ENCODE measurements at places on chromosomes 12 and 14.

- no peak for DNase-seq
Measured at GRCh38 chr14:33636716-33637115, 314.2 kb downstream of the EGLN3 start.

GRCh38 chr12:34339922-34340321, 317.6 kb downstream of the ALG10 start:
- DNase-seq = no peak

DNA sequence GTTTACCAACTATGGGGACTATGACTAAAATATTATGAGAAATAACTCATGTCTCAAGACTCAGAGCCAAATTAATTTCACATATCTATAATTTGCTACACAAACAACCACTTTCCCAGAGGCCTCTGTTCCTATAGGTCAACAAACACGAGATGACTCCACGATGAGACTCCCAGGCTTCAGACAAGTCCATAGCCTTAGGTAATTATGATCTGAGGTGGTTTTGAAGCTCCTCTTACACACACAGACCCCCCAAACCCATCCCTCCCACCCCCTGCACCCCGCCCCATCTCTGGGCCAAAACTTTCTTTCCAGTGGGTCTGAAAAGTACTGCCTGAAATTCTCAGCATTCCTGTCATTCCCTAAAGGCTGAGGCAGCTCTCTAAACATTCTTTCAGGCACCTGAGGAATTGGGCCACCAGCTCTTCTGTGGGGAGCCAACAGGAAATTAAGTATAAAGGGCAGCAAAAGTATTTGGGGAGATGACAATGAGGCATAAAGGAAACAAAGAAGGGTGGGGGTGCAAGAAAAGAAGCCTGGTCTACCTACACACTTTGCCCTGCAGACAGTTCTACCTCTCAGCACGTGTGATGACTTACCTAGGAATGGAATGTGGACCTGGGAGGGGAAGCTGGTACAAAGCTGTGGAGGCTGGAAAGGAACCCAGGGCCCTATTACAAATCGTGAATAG, 143.6 kb downstream of the PAWR start:
- DNase-seq = no peak

DNA sequence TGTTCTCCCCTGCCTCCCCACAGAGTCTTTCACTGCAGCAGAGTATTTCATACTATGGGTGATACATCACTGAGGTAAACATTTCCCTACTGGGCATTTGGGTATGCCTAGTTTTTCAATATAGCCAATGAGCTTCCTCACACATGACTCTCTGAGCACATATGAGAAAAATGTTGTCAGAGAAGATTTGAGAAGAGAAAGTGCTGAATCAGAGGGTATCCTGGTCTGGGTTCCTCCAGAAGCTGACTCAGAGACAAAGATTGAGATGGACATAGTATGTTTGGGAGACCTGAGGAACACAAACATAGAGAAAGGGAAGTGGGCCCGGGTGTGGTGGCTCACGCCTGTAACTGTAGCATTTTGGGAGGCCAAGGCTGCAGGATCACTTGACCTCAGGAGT, 12.6 kb downstream of the SLC8B1 start:
- DNase-seq = no peak

- DNase-seq = no peak
Measured at GRCh38 chr14:56862836-56863235, 52.6 kb upstream of the OTX2 start.

- DNase-seq = no peak
Measured at GRCh38 chr12:57893431-57894353, 47.2 kb upstream of the CTDSP2 start.

DNA sequence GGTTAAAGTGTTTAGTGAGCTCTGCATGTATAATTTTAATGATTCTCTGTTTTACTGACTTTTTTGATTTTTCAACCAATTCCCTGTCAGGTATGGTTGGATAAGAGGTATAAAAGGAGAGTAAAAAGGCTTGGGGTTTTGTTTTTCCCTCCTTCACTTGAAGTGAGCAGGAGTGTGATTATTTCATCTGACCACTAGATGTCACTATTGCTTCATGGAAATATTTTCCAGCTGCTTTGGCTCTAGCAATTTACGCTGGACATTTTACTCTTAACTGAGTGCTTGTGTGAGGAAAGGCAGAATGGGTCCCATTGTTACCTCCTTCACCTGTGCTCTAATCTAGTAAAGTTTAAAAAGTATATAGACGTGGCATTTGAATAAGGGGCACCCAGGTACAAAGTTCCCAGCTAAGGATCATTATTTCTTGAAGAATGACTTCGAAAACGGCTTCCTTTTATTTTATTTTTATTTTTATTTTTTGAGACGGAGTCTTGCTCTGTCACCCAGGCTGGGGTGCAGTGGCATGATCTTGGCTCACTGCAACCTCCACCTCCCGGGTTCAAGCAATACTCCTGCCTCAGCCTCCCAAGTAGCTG, 66.5 kb downstream of the TBC1D30 start:
- no peak for DNase-seq

DNA sequence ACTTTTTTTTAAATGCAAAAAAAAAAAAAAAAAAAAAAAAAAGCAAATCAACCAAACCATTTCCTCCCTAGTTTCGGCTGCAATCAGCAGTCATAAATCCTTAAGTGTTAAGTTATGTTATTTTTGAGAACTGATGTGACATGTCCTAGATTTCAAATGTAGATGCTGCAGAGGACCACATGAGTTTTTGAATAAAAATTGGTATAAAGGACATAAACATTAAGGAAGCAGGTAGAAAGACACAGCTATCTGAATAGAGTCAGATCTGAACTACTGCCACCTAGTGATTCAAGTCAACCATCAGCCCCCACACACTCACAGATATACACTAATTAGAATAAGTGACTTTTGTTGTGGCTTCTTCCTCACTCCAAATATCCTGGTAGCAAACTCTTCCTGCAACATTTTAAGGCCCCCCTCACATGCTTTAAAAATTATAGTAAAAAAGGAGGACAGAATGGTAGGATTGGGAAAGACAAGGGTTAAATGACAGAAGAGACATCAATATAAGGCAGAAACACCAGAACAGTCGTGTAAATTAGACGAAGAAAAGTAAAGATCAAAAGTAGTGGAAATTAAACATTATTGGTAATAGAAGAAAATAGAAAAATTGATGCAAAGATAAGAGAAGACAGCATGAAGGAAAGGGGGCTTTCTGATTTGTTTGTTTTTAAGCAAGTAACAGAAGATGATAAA, 394.5 kb upstream of the ATP2B1 start:
- DNase-seq = no peak

DNA sequence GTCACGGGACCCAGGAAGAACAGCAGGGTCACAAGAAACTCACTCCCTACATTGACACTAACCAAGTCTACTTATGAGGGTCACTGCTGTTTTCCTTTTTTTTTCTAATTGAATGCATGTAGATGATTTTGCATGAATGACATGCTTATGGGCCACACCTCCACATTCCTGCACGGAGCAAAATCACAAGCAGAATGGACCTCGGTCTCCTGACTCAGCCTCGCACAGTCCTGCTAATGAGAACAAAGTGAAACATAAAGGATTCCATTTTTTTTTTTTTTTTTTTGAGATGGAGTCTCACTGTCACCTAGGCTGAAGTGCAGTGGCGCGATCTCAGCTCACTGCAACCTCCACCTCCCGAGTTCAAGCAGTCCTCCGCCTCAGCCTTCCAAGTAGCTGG, 12.3 kb downstream of the SCARB1 start:
- no peak for DNase-seq

DNA sequence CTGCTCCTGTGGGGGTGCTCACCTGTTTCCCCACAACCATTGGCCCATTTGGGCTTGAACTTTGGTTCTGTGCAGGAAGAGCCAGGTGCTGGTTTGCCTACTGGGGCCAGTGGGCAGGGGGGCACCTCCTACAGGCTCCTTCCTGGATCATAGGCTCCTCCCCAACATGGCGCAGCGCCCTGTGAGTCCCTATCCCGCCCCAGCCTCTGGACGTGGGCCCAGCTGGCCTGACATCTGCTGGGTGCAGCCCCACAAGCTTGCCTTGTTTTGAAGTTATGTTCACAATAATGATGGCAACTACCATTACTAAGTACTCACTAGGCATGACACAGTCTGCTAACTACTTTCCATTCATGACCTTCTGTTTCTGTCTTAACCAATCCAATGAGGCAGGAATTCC, 147.8 kb downstream of the RBM19 start:
- no peak for DNase-seq

GRCh38 chr14:24130380-24130716, at the start of gene FITM1:
Gene FITM1 (plus strand): TSS chr14:24130659. CDS start chr14:24131564, 905 bp downstream.
- no peak for DNase-seq

GRCh38 chr12:27966870-27967269, 5.7 kb downstream of the PTHLH start:
- DNase-seq = no peak

- no peak for DNase-seq
Measured at GRCh38 chr14:88352698-88353097, 29.6 kb upstream of the KCNK10 start.

GRCh38 chr12:104790296-104791125, 167.6 kb downstream of the SLC41A2 start:
- peak; percentile 32 for DNase-seq

DNA sequence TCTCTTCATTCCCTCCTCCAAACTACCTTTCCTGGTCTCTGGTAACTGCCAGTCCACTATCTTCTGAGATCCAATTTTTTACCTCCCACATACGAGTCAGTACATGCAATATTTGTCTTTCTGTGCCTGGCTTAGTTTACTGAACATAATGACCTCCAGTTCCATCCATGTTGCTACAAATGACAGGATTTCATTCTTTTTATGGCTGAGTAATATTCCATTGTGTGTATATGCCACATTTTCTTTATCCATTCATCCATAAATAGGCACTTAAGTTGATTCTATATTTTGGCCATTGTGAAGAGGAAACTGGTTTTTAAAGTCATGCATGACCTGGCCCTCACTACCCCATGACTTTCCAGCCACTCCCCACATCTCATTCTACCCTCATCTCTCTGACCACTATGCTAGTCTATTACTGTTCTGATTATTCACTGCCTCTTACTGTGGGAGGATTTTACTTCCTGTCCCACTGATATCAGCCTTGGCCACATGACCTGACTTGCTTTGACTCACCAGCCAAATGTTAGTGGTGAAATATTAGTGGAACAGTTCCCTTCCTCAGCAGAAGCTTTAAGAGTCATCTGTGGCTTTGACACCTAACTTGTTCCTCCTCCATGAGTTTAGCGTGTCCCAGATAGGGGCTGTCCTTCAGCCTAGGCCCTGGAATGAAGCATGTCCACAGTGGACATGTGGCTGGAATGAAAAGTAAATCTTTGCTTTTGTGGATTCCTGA, 52.2 kb downstream of the GOLGA5 start:
- DNase-seq = no peak

GRCh38 chr12:112808156-112808555, 16.6 kb downstream of the RPH3A start:
- DNase-seq = no peak

- DNase-seq = no peak
Measured at GRCh38 chr12:8781381-8782127, 40.9 kb upstream of the A2ML1 start.

DNA sequence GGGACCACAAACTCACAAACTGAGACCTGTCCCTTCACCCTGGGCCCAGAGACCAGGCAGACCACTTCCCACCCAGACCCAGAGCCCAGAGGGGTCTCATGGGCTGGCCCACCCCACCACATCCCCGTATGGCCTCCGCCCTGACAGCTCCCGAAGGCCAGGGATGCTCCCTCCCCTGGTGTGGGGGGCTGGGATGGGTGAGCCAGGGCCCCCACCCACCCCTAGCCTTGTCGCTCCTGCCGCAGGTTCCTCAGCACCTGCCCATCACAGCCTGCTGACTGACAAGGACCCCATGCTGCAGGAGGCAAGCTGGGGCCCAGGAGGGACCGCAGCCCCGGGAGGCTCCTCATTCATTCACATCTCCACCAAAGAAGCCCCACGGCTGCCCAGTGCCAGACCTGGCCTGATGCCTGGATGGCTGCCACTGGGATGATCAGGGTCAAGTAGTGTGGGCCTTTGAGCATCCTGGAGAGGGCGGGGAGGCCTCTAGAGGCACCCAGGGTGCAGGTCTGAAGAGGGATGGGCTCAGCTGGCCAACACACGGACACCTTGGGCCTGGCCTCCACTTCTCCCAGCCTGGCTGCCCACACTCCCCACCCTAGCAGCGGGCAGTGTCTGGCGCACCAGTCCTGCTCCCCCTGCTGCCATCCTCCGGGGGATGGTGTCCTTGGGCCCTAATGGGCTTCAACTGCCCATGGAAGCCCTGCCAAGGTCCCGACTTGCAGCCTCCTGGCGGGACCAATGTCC, 24.7 kb upstream of the GPR132 start:
- no peak for DNase-seq

DNA sequence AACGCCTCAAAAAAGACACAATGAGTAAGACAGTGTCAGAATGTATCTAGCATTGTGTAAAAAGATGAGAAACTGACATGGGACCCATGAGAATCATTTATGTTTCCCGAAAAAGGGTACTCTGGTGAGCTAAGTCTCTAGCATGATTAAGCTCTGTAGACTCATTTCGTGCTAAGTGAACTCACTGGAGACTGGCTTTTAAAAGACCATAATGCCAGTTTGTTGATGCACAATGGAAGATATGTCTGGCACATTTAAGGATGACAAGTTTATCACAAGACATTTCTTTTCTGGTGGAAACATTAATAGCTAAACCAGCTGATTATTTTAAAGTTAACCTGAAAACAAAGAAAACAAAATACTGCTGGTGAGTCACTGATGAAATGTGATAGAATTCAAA, 233.5 kb downstream of the SLC2A13 start:
- no peak for DNase-seq

- no peak for DNase-seq
Measured at GRCh38 chr12:1479645-1480044, 114.7 kb downstream of the FBXL14 start.

- DNase-seq = no peak
Measured at GRCh38 chr12:59115995-59116394, 195.7 kb upstream of the LRIG3 start.

Measured in stimulated activated CD4-positive, alpha-beta T cell treated with anti-CD3 and anti-CD28 coated beads, Interleukin-15, amount 100 ng/mL, for 1 hour (primary cell).